Breast epithelium (tissue), 4 donors: ENCODE measurements at places on chromosomes 7 and 10.

DNA sequence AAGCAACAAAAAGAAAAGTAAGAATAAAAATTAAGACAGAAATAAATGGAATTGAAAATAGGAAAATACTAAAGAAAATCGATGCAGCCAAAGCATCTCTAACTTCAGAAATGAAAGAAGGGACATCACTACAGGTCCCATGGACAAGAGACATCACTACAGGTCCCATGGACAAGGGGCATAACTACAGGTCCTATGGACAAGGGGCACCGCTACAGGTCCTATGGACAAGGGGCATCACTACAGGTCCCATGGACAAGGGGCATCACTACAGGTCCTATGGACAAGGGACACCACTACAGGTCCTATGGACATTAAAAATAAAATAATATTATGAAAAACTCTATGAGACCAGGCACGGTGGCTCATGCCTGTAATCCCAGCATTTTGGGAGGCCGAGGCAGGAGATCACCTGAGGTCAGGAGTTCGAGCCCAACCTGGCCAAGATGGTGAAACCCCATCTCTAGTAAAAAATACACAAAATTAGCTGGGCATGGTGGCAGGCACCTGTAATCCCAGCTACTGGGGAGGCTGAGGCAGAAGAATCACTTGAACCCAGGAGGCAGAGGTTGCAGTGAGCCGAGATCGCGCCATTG lies 101.0 kb upstream of the DNAAF5 start:
- DNase-seq, result no peak

GRCh38 chr7:95262875-95263274 lies 61.5 kb downstream of the PON1 start:
- DNase-seq, result no peak

GRCh38 chr7:50471970-50472369 lies 21.8 kb upstream of the FIGNL1 start:
- no peak for DNase-seq

- peak; percentile 64 for DNase-seq
Observed at GRCh38 chr7:150944066-150945042, 33.8 kb downstream of the KCNH2 start.

DNA sequence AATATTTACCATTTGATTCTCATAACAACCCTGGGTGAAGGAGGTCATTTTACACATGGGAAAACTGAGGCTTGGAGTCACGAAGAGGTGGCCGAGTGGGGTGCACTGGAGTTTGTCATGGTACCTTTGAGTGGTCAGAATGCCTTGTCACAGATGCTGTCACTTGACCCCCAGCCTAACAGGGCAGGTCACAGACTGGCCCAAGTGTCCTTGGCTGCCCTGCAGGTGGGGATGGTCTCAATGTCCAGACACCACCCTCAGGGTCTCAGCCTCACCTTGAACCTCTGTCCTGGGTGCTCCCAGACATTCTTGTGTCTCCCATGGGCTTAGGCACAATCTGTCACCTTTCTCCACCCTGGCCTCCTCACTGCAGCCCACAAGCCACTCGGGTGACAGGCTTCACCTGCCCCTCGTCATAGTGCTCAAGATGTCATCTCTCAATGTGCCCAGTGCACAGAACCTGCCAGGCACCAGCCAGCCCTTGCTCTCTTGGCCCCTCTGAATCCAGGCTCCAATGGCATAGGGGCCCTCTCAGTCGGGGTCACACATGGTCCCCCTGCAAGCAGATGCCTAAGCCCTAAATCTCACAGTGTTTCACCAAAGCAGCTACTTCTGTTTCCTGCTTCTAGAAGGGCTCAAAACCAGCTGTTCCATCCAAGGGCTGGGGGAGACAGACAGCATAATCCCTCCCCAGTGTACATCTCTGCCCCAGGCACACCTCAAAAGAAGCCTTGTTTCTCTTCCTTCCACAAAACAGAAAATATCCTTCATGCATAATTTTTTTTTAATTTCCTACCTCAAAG lies 76.8 kb upstream of the NANOS1 start:
- no peak for DNase-seq

DNA sequence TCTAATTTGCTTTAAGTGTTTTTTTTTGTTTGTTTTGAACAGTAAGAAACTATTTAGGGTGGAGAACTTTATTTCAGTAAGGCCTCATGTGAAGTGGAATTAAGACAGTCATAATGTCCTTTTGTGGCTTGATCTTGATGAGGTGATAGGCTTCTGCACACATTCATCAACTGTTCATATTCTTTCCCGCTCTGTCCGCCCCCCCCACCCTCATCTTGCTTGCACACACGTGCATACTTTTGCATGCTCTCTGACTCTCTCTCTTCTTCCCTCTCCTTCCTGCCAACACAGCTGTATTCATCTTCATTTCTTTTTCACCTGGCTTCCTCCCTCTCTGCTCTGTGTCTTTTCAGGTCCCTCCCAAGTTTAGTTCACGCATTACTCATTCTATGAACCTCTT lies 429.6 kb downstream of the AUTS2 start:
- DNase-seq, result no peak
